Thyroid gland (tissue), 4 donors: ENCODE measurements at places on chromosomes 3 and 15. TPM values are rescaled to one million over a fixed set of nuclear protein-coding genes. Genes with fewer than 3 reads are reported as not detected.

The ZNF774 gene
- 4.3 TPM for total RNA-seq

The FGD5 gene
- 29.3 TPM for total RNA-seq

DNA sequence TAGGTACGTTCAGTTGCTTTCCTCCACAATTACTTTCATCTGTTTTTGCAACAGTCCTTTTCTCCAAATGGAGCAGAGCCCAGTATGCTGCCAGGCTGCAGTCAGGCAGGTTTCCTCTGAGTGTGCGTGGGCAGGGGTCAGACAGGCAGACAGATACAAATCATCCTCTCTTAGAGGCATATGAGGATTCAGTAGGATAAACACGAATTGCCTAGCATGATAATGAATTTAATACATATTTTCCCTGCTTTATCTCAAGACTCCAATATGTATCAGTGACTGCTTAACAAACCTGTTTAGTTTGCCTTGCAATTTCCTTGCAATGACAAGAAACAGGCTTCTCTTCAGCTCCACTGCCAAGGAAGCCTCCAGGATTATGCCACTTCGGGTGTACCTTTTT lies 140.7 kb upstream of the NR2E3 start:
- no peak overlapping the region for H3K4me3 ChIP-seq
- no peaks in the 10 kb centered on the region for H3K4me1 ChIP-seq
- H3K36me3 ChIP-seq, result no peaks in the 10 kb centered on the region
- H3K27me3 ChIP-seq, result no peaks in the 10 kb centered on the region

GRCh38 chr15:70974004-70974832 lies 81.6 kb downstream of the LRRC49 start:
- no peak overlapping the region for H3K27ac ChIP-seq
- no peaks in the 10 kb centered on the region for H3K36me3 ChIP-seq
- no peak for DNase-seq
- no peak overlapping the region for H3K4me3 ChIP-seq
- no peaks in the 10 kb centered on the region for H3K27me3 ChIP-seq

GRCh38 chr15:26974120-26974780 lies 3.3 kb downstream of the GABRG3 start:
- DNase-seq, result no peak
- H3K36me3 ChIP-seq, result no peaks in the 10 kb centered on the region
- no peak overlapping the region for H3K4me3 ChIP-seq
- H3K4me1 ChIP-seq, result no peaks in the 10 kb centered on the region
- H3K27me3 ChIP-seq, result no peaks in the 10 kb centered on the region
- no peak overlapping the region for H3K27ac ChIP-seq

DNA sequence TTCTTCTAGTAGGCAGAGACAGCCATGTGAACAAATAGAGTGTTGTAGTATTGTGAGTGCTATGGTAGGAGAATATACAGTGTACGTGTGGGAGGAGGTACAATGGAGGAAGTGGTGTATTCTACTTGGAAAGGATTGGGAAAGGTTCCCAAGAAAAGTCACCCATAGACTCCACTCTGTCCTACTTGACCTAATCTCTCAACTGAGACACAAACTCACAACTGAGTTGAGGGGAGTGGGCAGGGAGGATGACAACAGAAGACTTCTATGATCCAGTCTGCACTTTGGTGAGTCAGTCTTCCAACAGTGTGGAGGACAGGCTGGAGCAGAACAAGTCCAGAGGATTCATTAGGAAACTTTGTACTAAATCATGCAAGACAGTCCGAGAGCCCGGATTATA lies 28.8 kb upstream of the AQP9 start:
- no peak for DNase-seq
- H3K27ac ChIP-seq, result no peak overlapping the region
- no peaks in the 10 kb centered on the region for H3K36me3 ChIP-seq
- H3K4me3 ChIP-seq, result no peak overlapping the region
- H3K4me1 ChIP-seq, result no peaks in the 10 kb centered on the region

The ATP13A5 gene
- 1.6 TPM for total RNA-seq

The TF gene
- total RNA-seq, result 0.15 TPM

The KBTBD13 gene
- not detected for total RNA-seq

GRCh38 chr3:197023998-197024651 lies 5.5 kb downstream of the MELTF start:
- no peak for DNase-seq
- no peak overlapping the region for H3K4me3 ChIP-seq
- peaks cover 22% of the 10 kb centered on the region for H3K4me1 ChIP-seq
- H3K27me3 ChIP-seq, result no peaks in the 10 kb centered on the region
- H3K27ac ChIP-seq, result peak overlapping the region; percentile 56

GRCh38 chr3:18411541-18411940 lies 13.6 kb downstream of the SATB1 start:
- H3K4me3 ChIP-seq, result no peak overlapping the region
- peaks cover 13% of the 10 kb centered on the region for H3K36me3 ChIP-seq
- no peak for DNase-seq
- H3K4me1 ChIP-seq, result no peaks in the 10 kb centered on the region

DNA sequence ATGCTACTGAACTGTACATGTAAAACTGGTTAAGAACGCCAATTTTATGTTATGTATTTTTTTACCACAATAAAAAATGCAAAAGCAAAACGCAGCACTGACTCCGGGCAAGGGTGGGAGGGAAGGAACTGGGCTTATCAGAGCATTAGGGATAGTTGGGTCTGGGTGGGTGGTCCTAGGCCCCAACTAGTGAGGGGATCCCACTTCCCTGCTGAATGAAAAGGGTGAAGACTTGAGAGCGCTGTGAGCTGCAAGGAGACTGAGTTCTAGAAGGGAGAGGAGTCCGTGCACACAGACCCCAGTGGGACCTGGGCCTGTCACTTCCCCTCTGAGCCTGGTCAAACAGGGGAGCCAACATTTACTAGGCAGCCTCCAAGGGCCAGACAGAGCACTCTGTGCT lies 98.6 kb downstream of the TPRA1 start:
- DNase-seq, result no peak
- no peaks in the 10 kb centered on the region for H3K36me3 ChIP-seq
- no peaks in the 10 kb centered on the region for H3K27me3 ChIP-seq
- H3K4me1 ChIP-seq, result no peaks in the 10 kb centered on the region

- H3K27ac ChIP-seq, result peak overlapping the region; percentile 82
- H3K4me1 ChIP-seq, result peaks cover 21% of the 10 kb centered on the region
- H3K36me3 ChIP-seq, result no peaks in the 10 kb centered on the region
- DNase-seq, result no peak
These were observed 988 bp upstream of the CHSY1 start for GRCh38 chr15:101252836-101253235.

GRCh38 chr3:123953735-123954134 lies 7.3 kb downstream of the CCDC14 start:
- no peak overlapping the region for H3K4me3 ChIP-seq
- no peak overlapping the region for H3K27ac ChIP-seq
- H3K27me3 ChIP-seq, result no peaks in the 10 kb centered on the region
- H3K36me3 ChIP-seq, result no peaks in the 10 kb centered on the region

The CFAP44 gene
- 15.6 TPM for total RNA-seq

- H3K27me3 ChIP-seq, result no peaks in the 10 kb centered on the region
- no peak overlapping the region for H3K27ac ChIP-seq
- no peak for DNase-seq
- no peak overlapping the region for H3K4me3 ChIP-seq
These were observed 64.8 kb upstream of the CSTA start for GRCh38 chr3:122260206-122260605.

- no peaks in the 10 kb centered on the region for H3K36me3 ChIP-seq
- no peaks in the 10 kb centered on the region for H3K27me3 ChIP-seq
- H3K27ac ChIP-seq, result no peak overlapping the region
- no peaks in the 10 kb centered on the region for H3K4me1 ChIP-seq
- no peak for DNase-seq
These were observed 17.0 kb upstream of the ITGB5 start for GRCh38 chr3:124903896-124904834.

- H3K4me1 ChIP-seq, result peaks cover 9% of the 10 kb centered on the region
- H3K27ac ChIP-seq, result no peak overlapping the region
- H3K4me3 ChIP-seq, result no peak overlapping the region
These were observed 27.8 kb downstream of the SHQ1 start for GRCh38 chr3:72820415-72820814.

GRCh38 chr15:101256757-101257156 lies 4.9 kb upstream of the CHSY1 start:
- no peaks in the 10 kb centered on the region for H3K27me3 ChIP-seq
- no peak overlapping the region for H3K4me3 ChIP-seq
- no peaks in the 10 kb centered on the region for H3K36me3 ChIP-seq
- H3K4me1 ChIP-seq, result peaks cover 3% of the 10 kb centered on the region
- no peak for DNase-seq
- H3K27ac ChIP-seq, result no peak overlapping the region

GRCh38 chr15:44482090-44482489 lies 54.7 kb downstream of the CTDSPL2 start:
- DNase-seq, result no peak
- H3K4me3 ChIP-seq, result no peak overlapping the region
- no peak overlapping the region for H3K27ac ChIP-seq
- H3K4me1 ChIP-seq, result no peaks in the 10 kb centered on the region
- H3K27me3 ChIP-seq, result no peaks in the 10 kb centered on the region
